ENCODE measurements at places on chromosomes 7 and 10. TPM values are rescaled to one million over a fixed set of nuclear protein-coding genes. Genes with fewer than 3 reads are reported as not detected.

DNA sequence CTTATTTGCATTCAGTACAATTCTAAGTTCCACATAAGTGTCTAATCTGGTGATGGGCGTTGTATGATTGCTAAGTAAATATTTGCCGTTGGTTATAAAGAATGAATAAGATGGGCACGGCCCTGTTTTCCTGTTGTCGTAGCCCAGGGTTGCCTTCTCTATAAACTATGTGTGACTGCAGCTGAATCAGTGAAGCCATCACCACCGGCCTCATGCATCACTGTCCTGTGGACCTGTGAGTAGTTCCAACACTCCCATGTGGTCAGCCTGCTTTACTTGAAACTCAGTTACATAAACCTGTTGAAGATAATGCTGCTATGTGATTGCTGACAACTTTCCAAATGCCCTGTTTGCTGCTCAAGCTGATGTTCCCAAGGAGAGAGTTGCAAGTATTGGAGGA, 21.6 kb upstream of the KLF6 start:
- H3K36me3 ChIP-seq = no peaks in the 10 kb centered on the region
- H3K27me3 ChIP-seq = no peaks in the 10 kb centered on the region
- no peak overlapping the region for H3K27ac ChIP-seq
- no peak for DNase-seq

GRCh38 chr10:6719561-6719960, 139.5 kb upstream of the PRKCQ start:
- no peaks in the 10 kb centered on the region for H3K27me3 ChIP-seq
- no peaks in the 10 kb centered on the region for H3K4me1 ChIP-seq
- H3K36me3 ChIP-seq = no peaks in the 10 kb centered on the region
- DNase-seq = no peak

DNA sequence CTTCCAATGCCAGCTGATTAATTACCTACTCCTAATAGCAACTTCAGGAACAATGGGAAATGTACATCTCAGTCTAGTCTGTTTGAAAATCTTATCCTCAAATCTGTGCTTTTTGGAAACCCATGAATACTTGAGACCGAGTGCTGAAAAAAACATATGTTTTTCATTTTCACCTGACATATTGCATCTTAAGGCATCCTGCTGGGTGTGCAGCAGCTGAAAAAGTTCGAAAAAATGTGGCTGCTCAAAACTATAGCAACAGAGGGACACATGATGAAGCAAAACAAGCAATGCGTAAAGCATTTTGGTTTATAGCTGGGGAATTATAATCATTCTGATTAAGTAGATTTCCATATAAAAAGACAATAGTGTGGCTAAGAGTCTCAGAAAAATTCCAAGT, 218.0 kb downstream of the CREB5 start:
- no peak overlapping the region for H3K27ac ChIP-seq
- DNase-seq = peak; percentile 38
- no peaks in the 10 kb centered on the region for H3K36me3 ChIP-seq
- H3K4me1 ChIP-seq = peaks cover 9% of the 10 kb centered on the region
- no peaks in the 10 kb centered on the region for H3K27me3 ChIP-seq
- H3K4me3 ChIP-seq = no peak overlapping the region

DNA sequence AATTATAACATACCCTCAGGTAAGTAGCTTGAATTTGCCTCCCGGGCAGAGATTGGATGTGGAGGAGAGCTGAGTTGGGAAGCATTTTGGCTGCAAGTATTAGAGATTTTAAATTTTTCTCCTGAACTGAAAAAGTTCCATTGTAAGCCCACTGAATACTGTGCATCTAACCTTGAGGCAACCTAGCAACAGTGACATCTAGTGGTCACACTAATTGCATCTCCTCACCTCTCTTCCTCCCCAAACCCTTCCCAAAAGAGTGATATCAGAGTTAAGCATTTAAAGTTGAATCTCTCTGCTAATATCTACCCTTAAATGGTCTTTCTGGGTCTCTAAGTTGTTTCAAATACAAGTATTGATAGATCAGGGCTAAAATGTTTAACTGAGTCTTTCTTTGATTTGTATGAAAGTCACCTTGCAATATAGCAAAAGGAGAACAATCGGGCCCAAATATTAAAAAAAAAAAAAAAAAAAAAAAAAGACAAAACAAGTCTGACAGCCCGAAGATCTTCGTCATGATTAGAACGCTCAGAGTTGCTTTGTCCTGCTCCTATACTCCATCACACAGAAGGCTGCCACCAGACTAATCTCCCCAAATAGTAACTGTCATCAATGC, 40.4 kb upstream of the DLX5 start:
- H3K27me3 ChIP-seq = no peaks in the 10 kb centered on the region
- H3K36me3 ChIP-seq = no peaks in the 10 kb centered on the region
- H3K27ac ChIP-seq = no peak overlapping the region
- peak; percentile 2 for DNase-seq

- no peak overlapping the region for H3K27ac ChIP-seq
- H3K27me3 ChIP-seq = no peaks in the 10 kb centered on the region
Measured at GRCh38 chr10:12500381-12501303, 151.3 kb downstream of the CAMK1D start.

- peaks cover 11% of the 10 kb centered on the region for H3K4me1 ChIP-seq
- H3K4me3 ChIP-seq = no peak overlapping the region
- no peaks in the 10 kb centered on the region for H3K27me3 ChIP-seq
- H3K36me3 ChIP-seq = peaks cover 42% of the 10 kb centered on the region
- DNase-seq = no peak
Measured at GRCh38 chr7:149735181-149735602, 38.2 kb downstream of the ZNF467 start.

GRCh38 chr10:84286695-84287094, 41.7 kb upstream of the CCSER2 start:
- H3K27ac ChIP-seq = no peak overlapping the region
- H3K36me3 ChIP-seq = no peaks in the 10 kb centered on the region

DNA sequence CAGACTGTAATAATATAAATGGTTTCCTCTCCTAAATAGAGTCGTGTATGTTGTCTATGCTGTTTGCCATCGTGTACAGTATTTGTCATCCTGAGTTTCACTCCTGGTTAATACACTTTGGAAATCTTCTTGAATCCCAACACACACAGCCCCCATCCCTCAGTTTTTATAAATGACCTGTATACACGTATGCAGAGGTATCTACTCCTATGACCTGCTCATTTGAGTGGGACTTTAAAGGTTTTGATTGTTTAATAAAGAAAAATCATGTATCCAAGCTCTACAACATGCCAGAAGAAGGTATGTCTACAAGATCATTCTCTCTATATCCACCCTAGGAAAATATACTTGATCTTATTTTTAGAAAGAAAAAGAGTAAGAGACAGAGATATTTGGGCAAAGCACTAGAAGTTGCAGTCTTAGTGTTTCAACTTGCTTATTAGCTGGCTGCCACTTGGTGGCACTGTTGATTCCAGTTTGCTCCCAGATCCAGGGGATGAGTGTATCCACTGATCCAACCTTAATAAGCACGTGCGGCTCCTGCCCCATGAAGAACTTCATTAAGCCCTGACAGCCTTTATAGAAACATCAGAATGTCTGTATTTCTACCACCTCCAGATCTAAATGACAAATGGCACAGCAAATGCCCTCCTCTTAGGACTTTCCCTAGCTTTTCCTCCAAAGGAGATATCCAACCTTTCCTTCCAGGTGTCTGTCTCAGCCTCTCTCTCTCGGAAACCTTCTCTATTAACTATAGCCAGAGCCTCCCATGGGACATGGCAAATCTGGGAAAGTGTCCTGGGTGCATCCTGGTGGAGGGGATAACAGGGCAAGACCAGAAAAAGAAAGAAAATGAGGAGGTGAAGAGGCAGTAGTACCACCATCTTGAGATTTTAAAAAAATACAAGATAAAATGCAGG, 181.6 kb upstream of the NEBL start:
- H3K27me3 ChIP-seq = no peaks in the 10 kb centered on the region
- no peaks in the 10 kb centered on the region for H3K36me3 ChIP-seq
- DNase-seq = no peak
- H3K4me1 ChIP-seq = no peaks in the 10 kb centered on the region
- no peak overlapping the region for H3K4me3 ChIP-seq

- no peak for DNase-seq
- no peaks in the 10 kb centered on the region for H3K27me3 ChIP-seq
- no peaks in the 10 kb centered on the region for H3K36me3 ChIP-seq
- H3K4me3 ChIP-seq = no peak overlapping the region
Measured at GRCh38 chr10:62021128-62021665, 119.7 kb downstream of the ARID5B start.

DNA sequence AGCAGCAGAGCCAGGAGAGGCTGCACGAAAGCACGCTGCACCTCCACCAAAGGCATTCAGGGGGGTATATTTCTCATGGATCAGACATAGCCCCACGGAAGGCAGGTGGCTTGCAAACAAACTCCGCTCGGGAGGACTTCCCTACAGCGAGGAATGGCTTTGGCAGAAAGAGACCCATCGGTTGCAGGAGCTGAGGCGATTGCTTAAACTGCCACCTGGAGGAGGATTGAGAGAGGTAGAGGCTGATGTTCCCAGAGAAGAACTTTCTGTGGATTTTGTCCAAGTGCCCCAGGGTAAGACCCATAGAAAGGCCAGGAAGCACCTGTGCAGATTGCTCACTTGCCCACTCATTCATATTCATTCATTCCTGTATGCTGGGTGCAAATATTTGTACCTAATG, 89.1 kb downstream of the NEUROD6 start:
- no peak overlapping the region for H3K27ac ChIP-seq
- no peaks in the 10 kb centered on the region for H3K27me3 ChIP-seq
- H3K36me3 ChIP-seq = no peaks in the 10 kb centered on the region
- peak; percentile 9 for DNase-seq
- H3K4me3 ChIP-seq = no peak overlapping the region

DNA sequence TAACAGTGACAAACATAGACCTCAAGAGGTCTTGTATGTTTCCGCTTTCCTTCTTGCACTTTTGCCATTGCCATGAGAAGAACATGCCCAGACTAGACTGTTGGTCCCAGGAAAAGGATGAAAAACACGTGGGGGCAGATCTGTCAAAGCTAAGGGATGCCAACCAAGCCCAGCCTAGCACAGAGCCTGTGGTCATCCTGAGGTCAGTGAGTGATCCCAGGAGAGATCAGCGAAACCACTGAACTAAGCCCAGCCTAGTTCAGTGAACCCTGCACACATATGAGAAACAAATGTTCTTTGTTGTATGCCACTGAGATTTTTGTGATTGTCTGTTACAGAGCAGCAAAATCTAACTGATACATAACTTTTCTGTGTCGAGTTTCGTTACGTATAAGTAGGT, 718.8 kb downstream of the MAGI2 start:
- H3K27ac ChIP-seq = no peak overlapping the region
- H3K36me3 ChIP-seq = no peaks in the 10 kb centered on the region
- H3K27me3 ChIP-seq = no peaks in the 10 kb centered on the region

GRCh38 chr7:142872106-142872675, 13.4 kb downstream of the TRPV6 start:
- no peak for DNase-seq
- H3K27ac ChIP-seq = no peak overlapping the region
- peaks cover 53% of the 10 kb centered on the region for H3K36me3 ChIP-seq
- no peaks in the 10 kb centered on the region for H3K27me3 ChIP-seq
- H3K4me3 ChIP-seq = no peak overlapping the region

- DNase-seq = no peak
- H3K27me3 ChIP-seq = peaks cover 9% of the 10 kb centered on the region
- H3K36me3 ChIP-seq = no peaks in the 10 kb centered on the region
- peak overlapping the region; percentile 45 for H3K4me3 ChIP-seq
Measured at GRCh38 chr7:3300221-3300650, 816 bp upstream of the SDK1 start.

- H3K4me3 ChIP-seq = no peak overlapping the region
- H3K27me3 ChIP-seq = no peaks in the 10 kb centered on the region
Measured at GRCh38 chr7:123346766-123347165, 147.0 kb upstream of the SLC13A1 start.

DNA sequence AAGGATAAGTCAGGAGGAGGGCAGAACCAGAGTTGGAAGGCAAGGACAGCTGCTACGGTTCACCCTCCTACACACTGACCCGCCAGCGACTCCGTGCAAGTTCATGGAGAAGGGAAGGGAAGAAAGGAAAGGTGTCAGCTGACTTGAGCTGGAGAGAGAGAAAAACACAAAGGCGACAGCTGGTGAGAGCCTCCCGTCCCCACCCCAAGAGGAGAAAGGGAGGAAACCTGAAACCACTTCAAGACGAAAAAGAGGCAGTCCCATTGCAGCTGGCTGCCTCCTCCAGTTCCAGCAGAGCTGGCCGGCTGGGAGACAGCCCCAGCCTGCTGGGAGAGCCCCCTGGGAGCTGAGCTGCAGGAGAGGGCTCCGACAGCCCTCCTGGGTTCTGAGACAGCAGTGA, 75.2 kb downstream of the PARD3 start:
- no peaks in the 10 kb centered on the region for H3K36me3 ChIP-seq
- peak overlapping the region; percentile 72 for H3K27ac ChIP-seq
- H3K4me1 ChIP-seq = peaks cover 14% of the 10 kb centered on the region

DNA sequence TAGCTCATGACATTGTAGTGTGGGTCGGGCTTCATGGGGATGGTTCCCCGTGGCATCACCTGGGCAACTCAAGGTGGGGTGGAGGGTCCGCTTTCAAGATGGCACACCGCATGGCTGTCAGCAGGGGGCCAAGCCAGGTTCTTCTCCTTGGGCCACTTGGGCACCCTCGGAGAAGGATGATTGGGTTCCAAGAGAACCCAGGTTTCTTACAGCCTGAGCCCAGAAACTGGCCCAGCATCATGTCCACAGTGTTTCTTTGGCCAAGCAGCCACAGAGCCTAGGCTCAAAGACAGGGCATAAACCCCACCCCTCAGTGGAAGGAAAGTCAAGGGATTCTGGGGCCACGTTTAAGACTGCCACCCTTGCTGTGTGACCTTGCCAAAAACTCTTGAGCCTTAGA, 110.6 kb downstream of the PTPN20 start:
- peaks cover 4% of the 10 kb centered on the region for H3K4me1 ChIP-seq
- no peak overlapping the region for H3K27ac ChIP-seq
- H3K4me3 ChIP-seq = no peak overlapping the region
- H3K27me3 ChIP-seq = no peaks in the 10 kb centered on the region

DNA sequence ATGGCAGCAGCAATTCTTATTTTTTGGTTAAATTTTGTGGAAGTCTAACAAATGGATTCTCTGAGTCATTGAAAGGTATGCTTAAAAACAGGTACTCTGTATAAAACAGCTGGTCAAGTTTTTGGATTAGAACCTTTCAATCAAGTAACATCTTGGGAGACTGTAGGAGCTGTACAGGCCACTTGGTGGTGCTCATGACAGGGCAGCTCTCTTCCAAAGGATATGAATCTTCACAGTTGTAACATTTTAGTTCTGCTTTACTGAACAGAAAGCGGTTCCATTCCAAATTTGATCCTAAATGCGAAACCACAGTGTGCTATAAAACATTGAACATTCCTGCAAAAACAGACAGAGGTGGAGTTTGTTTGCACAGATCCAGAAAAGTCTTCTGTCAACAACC, 44.5 kb upstream of the AGR3 start:
- no peak for DNase-seq
- no peaks in the 10 kb centered on the region for H3K27me3 ChIP-seq
- no peaks in the 10 kb centered on the region for H3K36me3 ChIP-seq
- H3K4me1 ChIP-seq = no peaks in the 10 kb centered on the region

STEAP2 gene
- total RNA-seq = 16.3 TPM

GDF10 gene
- 6.6 TPM for total RNA-seq

ANKRD26 gene
- total RNA-seq = 27.1 TPM

GPR22 gene
- 5.1 TPM for total RNA-seq

CD36 gene
- total RNA-seq = 90.4 TPM

EPO gene
- not detected for total RNA-seq

SPDYE1 gene
- total RNA-seq = not detected

PRRT4 gene
- total RNA-seq = 6.7 TPM

PON1 gene
- total RNA-seq = 0.61 TPM

VTI1A gene
- 46.7 TPM for total RNA-seq

Measured in spinal cord (tissue), 10 donors.